Bronchial smooth muscle cell (primary cell): ENCODE measurements at places on chromosomes 6 and 20. TPM values are rescaled to one million over a fixed set of nuclear protein-coding genes. Genes with fewer than 3 reads are reported as not detected.

The C6orf132 gene
- 0.63 TPM in 1 of 2 replicates, not detected in the other for total RNA-seq

The RIPOR3 gene
- total RNA-seq = 7.7 and 22.1 TPM in 2 replicates

The PKIB gene
- 2.1 and 9.3 TPM in 2 replicates for total RNA-seq

The MACROD2 gene
- 0.43 and 0.63 TPM in 2 replicates for total RNA-seq

The MYLK2 gene
- under 0.01 TPM in 1 of 2 replicates, not detected in the other for total RNA-seq

The CLPSL2 gene
- total RNA-seq = not detected in 2 replicates

The ERVFRD-1 gene
- not detected in 2 replicates for total RNA-seq

The LST1 gene
- total RNA-seq = 0.09 and 0.32 TPM in 2 replicates

The CRISP3 gene
- not detected in 2 replicates for total RNA-seq

The METTL24 gene
- 0.16 and 0.43 TPM in 2 replicates for total RNA-seq

The CLVS2 gene
- under 0.01 TPM in 1 of 2 replicates, not detected in the other for total RNA-seq

The SLC22A16 gene
- not detected in 2 replicates for total RNA-seq

The TRIM40 gene
- total RNA-seq = not detected in 2 replicates

The RNF182 gene
- total RNA-seq = 0.32 and 0.34 TPM in 2 replicates

The CDH4 gene
- total RNA-seq = 0.32 TPM in 1 of 2 replicates, not detected in the other

The PSORS1C2 gene
- not detected in 2 replicates for total RNA-seq

The BPIFB4 gene
- not detected in 2 replicates for total RNA-seq

The PSORS1C1 gene
- 1.4 and 2.8 TPM in 2 replicates for total RNA-seq

The CFB gene
- total RNA-seq = 33.7 and 56.8 TPM in 2 replicates

The PHACTR1 gene
- under 0.01 and 0.34 TPM in 2 replicates for total RNA-seq

The PGBD1 gene
- total RNA-seq = 3.8 and 4.5 TPM in 2 replicates

The MAPK13 gene
- total RNA-seq = 5.2 and 10.2 TPM in 2 replicates

The BMP5 gene
- 0.16 TPM in 1 of 2 replicates, not detected in the other for total RNA-seq

The GPLD1 gene
- under 0.01 and 0.09 TPM in 2 replicates for total RNA-seq
